ENCODE measurements at places on chromosomes 7 and 10.

DNA sequence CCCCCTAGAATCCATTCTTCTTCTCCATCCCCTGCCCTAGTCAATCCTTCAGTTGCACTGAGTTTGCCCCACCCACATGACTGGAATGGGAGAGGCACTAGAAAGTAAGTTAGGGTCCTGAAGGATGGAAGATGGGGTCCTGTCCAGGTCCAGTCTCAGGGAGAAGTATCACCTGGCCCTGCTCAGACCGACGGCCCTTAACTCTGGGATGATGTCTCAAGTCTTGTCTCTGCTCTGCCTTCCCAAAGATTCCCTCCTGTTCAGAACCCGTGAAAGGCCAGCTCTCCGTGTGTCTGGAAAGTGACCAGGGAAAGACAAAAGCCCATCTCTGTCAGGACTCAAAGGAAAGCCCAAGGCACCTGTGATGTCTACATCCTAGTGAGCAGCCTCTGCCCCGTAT lies 88.8 kb downstream of the OAT start:
- peaks cover 16% of the 10 kb centered on the region for H3K27me3 ChIP-seq
- H3K4me1 ChIP-seq, result no peaks in the 10 kb centered on the region
- H3K36me3 ChIP-seq, result no peaks in the 10 kb centered on the region
- no peak overlapping the region for H3K27ac ChIP-seq

- no peak overlapping the region for H3K4me3 ChIP-seq
- H3K36me3 ChIP-seq, result no peaks in the 10 kb centered on the region
- no peak overlapping the region for H3K27ac ChIP-seq
- no peaks in the 10 kb centered on the region for H3K27me3 ChIP-seq
Observed at GRCh38 chr7:13489386-13489785, 500.1 kb downstream of the ETV1 start.

- H3K36me3 ChIP-seq, result peaks cover 16% of the 10 kb centered on the region
- H3K27me3 ChIP-seq, result no peaks in the 10 kb centered on the region
- H3K27ac ChIP-seq, result no peak overlapping the region
- H3K4me1 ChIP-seq, result peaks cover 28% of the 10 kb centered on the region
- H3K4me3 ChIP-seq, result no peak overlapping the region
- DNase-seq, result no peak
Observed at GRCh38 chr7:41885078-41885477, 182.2 kb upstream of the INHBA start.

- H3K4me1 ChIP-seq, result no peaks in the 10 kb centered on the region
- H3K27ac ChIP-seq, result no peak overlapping the region
- H3K27me3 ChIP-seq, result no peaks in the 10 kb centered on the region
- H3K4me3 ChIP-seq, result no peak overlapping the region
- no peak for DNase-seq
Observed at GRCh38 chr7:41774966-41775365, 72.1 kb upstream of the INHBA start.

GRCh38 chr10:51389415-51390321 lies 309.7 kb downstream of the CSTF2T start:
- no peaks in the 10 kb centered on the region for H3K27me3 ChIP-seq
- no peaks in the 10 kb centered on the region for H3K4me1 ChIP-seq
- H3K4me3 ChIP-seq, result no peak overlapping the region
- peak; percentile 52 for DNase-seq
- no peak overlapping the region for H3K27ac ChIP-seq

DNA sequence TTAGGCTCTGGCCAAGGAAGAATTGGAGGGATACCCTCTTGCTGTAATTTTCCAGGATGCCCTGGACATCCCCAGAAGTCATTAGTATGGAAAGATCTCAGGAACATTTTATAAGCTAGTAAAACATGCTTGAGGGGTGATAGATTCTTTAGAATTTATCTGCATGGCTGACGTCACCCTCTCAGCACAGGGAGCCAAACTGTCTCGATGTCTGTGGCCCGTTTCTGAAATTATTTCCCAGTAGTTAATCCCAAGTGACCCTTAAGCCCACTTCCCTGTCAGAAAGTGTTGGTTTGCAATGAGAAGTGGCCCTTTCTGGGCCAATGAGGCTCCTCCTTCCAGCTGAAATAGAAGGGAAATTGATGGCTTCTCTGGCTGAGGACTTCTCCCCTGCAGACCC lies 184.5 kb upstream of the BMPER start:
- no peak overlapping the region for H3K4me3 ChIP-seq
- H3K36me3 ChIP-seq, result no peaks in the 10 kb centered on the region
- H3K27me3 ChIP-seq, result no peaks in the 10 kb centered on the region
- no peak for DNase-seq
- no peaks in the 10 kb centered on the region for H3K4me1 ChIP-seq

DNA sequence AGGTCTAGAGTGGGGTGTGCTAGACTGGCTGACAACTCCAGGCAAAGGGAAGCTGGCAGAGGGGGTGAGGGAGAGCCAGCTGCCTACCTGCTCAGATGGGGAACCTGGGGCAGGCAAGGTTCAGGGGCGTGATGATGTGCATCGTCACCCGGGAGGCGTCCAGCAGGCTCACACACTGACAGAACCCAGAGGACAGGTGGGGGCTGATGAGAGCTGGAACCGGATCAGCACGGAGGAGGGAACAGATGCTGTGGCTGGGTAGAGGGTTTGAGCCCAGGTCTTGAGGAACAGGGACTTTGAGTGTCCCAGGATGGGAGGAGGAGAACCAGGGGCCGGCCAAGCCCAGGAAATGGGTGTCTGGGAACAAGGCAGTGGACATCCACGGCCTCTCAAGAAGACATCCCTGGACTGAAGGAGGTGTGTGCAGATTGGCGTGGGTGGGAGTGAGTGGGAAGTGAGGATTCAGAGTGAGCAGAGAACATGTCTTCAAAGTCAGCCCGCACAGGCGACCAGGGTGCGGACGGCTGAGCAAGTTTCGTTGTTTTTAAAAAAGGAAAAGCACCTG lies 3.9 kb downstream of the RASGEF1A start:
- no peaks in the 10 kb centered on the region for H3K36me3 ChIP-seq
- no peak overlapping the region for H3K27ac ChIP-seq
- peaks cover 34% of the 10 kb centered on the region for H3K27me3 ChIP-seq

DNA sequence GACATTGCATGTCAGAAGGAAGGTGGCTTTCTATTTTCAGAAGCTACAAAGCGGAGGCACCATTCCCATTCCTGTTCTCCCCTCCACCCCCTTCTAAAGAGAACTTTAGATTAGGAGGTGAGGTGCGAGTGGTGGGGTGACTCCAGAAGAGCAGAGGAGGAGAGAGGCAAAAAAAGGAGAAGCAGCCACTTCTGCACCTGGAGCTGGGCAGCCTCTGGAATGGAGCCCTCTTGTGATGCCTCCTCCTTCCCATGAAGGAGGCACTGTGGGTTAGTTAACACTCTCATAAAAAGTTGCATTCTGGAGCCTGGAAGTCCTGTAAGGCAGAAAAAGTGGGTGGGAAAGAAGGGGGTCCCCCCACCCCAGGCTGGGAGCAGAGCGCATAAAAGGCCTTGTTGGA lies 4.8 kb downstream of the PTF1A start:
- H3K27me3 ChIP-seq, result peaks cover 78% of the 10 kb centered on the region
- DNase-seq, result no peak
- peaks cover 2% of the 10 kb centered on the region for H3K4me1 ChIP-seq
- H3K4me3 ChIP-seq, result no peak overlapping the region
- H3K36me3 ChIP-seq, result peaks cover 3% of the 10 kb centered on the region

Data from activated CD4-positive, alpha-beta T cell treated with anti-CD3 and anti-CD28 coated beads, Interleukin-2, amount 10 ng/mL, durations not matched to agents 7 days and 5 days (primary cell).